ENCODE measurements at places on chromosomes 7 and 10.
A peak's percentile ranks its signal among the peaks of the same experiment; 100 is the strongest.

DNA sequence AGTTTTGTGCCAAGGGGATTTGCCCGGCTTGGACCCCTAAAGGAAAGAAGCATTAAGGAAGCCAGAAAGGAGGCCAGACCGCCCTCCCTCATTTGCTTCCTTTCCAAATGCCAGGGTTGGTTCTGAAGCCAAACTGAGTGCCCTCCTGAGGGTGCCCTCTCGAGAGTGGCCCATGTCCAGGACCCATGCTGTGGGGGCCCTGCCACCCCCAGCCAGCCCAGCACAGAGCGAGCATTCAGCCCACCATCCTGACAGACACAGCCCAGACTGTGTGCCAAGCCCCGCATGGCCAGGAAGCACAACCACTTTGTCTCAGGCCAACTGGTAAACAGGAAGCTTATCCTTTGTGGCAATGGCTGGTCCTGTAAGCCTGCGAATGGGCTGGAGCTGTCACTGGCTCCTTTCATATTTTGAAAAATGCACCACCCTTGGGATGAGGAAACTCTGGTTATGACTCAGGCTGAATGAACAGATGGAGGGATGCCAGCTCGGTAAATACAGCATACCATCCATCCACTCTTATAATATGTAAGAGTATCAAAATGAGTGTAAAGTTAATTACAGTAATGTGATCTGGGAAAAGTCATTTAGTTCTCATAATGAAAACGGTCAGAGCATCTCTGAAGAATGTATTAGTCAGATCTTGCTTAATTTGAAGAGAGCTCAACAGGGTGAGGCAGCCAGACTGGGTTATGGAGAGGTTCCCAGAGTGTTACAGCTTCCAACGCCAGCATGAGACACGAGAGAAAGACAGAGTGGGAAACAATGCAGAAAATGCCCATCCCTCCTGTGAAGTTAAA lies 65.0 kb downstream of the STK17A start:
- DNase-seq: no peak

DNA sequence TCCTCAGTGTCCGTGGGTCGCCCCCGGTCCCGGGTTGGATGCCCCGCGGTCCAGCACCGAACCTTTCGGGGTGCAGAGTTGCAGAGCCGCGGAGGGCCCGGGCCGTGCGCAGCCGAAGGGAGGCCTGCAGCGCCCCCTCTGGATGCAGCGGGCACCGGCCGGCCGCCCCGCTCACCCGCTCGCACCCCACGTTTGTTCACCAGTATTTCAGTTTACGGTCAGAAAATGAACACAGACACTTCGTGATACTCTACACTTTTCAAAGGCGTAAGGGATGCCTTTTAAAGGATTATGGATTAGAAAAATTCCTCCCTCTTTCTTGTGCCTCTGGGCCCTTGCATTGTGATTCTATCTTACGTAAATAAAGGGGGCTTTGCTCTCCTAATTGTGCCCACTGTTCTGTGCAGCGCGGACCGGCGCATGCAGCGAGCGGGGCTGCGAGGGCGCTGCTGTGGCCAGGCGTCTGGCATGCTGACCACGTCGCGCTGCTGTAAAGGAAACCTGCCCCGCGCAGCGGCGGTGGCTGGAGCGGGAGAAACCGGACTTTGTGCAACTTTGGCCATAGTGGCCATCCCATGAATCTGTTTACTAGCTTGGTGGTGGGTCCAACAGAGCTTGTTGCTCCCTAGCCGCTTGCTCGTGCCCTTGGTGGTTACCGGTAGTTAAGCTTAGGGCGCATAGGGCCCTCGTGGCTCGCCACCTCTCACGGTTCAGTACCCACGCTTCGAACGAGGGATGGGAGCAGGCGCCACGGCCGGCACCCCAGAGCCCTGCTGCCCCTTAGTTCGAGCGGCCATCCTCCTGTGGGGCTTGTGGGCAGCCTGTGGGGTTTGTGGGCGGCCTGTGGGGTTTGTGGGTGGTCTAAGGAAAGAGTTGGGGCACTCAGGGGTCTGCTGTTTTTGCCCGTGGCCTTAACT lies 739 bp upstream of the MEST start:
- peak; percentile 81 for DNase-seq

DNA sequence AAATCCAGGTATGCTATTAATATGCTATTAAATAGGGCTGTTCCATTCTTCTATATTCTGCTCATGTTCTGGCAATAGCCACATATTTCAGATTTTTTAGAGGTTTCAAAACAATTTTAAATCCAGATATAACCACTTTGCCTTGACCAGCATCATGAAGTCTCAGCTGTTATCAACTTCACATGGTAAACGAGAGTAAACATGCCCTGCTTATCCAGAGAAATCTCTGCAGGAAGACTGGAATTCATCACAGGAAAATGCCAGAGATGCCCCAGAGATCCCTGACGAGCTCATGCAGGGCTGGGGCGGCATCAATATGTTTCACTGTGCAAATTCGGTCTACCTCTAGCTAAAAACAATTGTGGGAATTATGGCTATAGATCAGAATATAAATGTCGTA lies 126.5 kb downstream of the FANK1 start:
- no peak for DNase-seq

DNA sequence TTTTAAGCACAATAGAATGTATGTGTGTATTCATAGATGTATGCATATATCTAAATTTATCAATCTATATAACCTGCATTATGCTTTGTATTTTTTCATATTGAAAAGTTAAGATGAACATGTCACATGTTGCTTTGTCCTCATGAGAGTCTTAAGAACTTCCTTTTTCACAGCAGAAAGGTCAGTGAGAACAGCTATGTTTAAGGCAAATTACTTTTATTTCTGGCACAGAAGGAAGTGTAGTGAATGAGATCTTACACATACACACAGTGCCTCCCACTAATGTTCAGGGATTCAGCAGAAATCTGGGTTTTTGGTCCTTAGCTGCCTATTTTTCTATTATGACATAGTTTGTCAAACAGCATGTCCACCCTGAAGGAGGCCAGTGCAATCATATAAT lies 134.8 kb downstream of the TMEM26 start:
- no peak for DNase-seq

DNA sequence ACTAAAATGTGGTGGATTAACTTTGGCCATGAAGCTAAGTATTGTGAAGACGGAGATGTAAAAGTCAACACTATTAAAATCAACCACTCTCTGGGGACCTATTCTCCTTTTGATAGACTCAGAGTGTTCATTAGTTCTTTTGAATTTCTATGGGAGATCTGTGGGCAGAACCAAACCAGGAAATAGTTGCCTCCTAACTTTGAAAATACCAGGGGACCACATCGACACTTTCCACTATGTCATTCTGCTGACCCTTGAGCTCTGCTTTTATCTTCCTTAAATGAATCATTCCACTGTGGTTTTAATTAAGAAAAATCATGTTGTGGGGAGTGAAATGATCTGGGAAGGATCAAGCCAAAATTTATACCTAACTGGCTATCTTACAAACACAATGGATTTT lies 960.5 kb downstream of the GATA3 start:
- no peak for DNase-seq

All from right kidney (tissue), 9 donors.